ENCODE measurements at places on chromosomes 7 and 10. TPM values are rescaled to one million over a fixed set of nuclear protein-coding genes. Genes with fewer than 3 reads are reported as not detected.

DNA sequence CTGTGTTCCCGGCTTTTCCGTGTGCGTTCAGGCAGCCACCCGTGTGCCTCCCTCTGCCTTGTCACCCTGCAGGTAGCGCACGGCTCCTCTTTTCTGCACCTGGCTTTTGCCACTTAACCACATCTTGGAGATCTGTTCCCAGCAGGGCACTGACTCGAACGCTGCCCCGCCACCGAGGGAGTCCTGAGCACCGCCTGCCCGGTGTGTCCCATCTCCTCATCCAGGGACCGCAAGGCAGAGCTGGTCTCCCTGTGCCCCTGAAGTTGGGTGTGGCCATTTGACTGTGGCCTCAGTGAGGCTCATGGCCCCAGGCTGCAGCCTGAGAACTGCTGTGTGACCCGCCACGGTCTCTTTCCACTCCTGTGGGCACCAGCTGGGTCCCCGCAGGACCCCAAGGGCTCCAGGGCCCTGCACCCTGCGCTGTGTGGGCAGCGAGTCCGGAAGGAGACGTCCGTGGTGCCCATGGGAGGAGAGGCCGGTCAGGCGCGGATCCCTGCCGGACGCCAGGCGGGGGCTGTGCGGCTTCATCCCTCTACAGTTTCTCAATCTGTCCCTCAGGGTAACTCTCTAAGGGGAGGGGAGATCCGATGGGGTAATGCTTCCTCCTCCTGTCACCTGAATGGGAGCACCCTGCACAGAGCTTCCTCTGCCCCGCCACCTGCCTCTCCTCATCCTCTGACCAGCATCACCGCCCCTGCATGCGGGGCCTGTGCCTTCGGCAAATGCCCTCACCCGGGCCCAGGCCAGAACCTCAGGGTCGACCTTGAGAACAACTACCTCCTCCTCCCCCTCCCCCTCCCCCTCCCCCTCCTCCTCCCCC, 1.8 kb upstream of the INTS1 start:
- no peak for DNase-seq

DNA sequence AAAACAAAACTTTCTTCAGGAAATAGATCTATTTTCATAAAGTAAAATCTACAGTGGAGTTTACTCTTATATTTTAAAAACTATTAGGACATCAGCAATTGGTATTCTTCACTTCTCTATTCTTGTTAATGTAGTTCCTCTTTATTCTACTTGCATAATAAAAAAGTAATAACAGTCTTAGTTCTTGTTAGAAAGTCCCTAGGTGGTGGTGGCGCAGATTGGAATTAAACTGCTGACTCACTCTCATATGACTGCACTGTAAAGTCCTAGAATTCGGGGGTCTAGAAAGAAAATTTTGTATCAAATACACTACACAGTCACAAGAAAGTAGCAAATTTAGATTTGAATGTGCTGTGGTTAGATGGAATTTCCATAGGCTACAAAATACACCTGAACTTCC, 44.6 kb upstream of the TES start:
- DNase-seq: no peak

Gene MYL10
- total RNA-seq: not detected

Gene HOXA10
- total RNA-seq: not detected

Data from CD4-positive, alpha-beta memory T cell (primary cell).